Cardiac fibroblast (primary cell): ENCODE measurements at places on chromosomes 2 and 18.

DNA sequence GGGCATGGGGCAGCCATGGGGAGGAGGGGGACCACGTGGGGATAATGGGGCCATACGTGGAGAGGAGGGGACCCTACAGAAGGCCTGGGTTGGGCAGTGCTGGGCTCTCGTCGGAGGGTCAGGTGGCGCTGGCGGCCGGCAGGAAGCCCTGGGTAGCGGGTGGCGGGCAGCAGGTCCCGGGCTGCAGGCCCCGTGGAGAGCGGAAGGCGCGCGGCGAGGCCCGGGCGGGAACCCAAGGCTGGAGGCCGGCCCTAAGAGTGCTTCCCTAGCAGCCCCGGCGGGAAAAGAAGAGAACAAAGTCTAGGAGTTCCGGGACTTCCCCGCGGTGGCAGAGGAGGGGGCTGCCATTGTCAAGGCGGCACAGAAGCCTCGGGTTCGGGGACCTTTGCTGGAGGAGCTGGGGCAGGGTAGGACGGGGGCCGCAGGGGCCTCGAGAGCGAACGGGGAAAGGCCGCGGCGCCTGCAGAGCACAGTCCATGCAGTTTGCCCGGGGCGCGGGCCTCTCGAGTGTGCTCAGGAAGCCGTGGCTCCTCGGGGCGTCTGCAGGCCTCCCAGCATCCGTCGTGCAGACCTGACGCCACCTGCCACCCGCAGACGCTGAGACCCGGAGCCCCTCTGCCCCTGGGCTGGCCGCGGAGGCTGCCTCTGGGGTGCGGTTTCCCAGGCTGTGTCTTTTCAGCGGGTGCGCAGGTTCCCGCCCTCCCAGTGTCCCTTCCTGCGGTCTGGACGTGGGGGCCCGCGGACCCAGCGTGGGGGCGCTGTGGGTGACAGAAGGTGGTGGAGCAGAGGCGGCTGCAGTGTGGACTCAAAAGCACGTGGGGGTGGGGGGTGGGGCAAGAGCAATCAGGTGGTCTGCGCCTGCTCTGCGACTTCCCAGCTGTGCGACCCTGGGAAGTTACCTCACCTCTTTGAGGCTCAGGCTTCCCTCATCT, 19.4 kb upstream of the NCL start:
- peak; percentile 40 for DNase-seq

- no peak for DNase-seq
These were observed 31.2 kb upstream of the TBR1 start for GRCh38 chr2:161384864-161385263.

- DNase-seq = no peak
These were observed 56.7 kb upstream of the RAB6C start for GRCh38 chr2:129922571-129923264.

- DNase-seq = no peak
These were observed 35.8 kb downstream of the RBKS start for GRCh38 chr2:27854229-27854862.

DNA sequence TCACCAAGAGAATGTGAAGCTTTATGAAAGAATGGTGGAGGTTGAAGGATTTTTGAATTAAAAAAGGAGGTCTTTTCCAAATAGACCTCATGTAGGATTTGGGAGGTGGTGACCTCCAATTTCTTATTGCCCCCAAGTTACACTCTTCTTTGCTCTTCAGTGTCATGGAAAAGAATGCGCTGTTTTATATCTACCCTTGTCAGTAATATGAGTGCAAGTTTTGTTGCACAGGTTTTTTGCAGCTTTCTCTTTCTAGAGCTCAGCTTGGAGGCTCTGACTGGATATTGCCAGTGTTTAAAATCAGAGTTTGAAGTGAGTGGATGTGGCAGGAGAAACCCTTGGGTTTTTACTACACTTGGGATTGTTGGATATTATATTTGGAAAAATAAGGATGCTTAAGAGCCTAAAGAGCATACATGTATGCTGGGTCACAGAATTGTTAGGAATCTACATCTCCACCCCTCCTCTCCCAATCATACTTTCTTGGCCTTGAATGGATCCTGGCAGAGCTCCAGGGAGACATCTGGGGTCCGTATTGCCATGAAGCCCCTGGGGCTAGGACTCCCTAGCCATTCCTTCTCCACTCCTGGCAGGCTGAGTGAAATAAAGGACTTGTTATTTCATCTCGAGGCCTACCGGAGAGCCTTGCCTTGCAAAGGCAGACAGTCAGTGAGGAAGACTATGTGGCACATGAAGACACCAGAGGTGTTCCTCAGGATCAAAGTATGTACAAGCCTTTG, 43.8 kb downstream of the APOB start:
- DNase-seq = no peak

- no peak for DNase-seq
These were observed 3.4 kb downstream of the CYP26B1 start for GRCh38 chr2:72144274-72144631.

DNA sequence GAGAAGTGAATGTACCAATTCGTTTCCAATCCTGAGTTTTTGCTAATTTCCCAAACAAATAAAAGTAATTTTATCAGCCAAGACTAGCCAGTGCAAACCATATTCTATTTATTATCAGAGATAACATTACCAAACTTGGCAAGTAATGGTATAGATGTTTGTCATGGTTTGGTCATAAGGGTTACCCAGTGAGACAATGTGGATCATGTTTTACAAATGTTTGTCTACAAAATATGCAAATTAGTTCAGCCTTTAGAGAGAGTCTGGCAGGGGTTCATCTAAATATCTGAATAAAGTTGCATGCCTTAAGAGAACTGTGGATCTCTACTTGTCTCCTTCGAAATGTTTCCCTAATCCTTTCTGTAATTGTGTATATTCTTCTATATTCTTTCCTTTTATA, 152.2 kb downstream of the KCNH7 start:
- DNase-seq = no peak

- DNase-seq = no peak
These were observed at the start of gene FSHR for GRCh38 chr2:49154140-49154539. TSS of gene FSHR (minus strand) at chr2:49154515. CDS start at chr2:49154417, 98 bp downstream.

DNA sequence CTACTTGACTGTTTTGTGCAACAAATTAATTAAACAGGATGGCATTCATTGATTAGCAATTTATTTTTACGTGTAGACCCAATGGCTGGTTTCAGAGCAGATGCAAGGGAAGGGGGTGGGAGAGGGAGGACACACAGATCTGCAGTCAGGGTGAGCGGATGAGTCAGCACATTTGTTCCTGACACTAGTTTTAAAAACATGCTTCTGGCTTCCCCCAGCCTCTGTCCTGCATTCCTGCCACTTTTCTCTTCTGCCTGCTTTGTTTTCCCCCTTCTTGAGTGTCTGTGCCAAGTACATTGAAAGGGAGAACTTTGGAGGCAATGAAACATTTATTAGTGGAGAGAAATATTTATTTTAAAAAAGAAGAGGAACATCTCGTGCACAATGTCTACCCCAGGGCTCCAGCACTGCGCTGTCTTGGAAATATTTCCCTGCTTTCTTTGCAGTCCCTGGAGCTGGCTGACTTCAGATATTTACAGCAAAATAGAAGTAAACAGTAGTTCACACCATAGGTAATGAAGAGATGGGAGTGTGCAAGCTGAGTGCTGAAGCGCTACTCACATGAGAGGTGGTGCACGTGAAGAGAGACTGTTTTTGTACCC, 52.2 kb downstream of the NRP2 start:
- peak; percentile 87 for DNase-seq

DNA sequence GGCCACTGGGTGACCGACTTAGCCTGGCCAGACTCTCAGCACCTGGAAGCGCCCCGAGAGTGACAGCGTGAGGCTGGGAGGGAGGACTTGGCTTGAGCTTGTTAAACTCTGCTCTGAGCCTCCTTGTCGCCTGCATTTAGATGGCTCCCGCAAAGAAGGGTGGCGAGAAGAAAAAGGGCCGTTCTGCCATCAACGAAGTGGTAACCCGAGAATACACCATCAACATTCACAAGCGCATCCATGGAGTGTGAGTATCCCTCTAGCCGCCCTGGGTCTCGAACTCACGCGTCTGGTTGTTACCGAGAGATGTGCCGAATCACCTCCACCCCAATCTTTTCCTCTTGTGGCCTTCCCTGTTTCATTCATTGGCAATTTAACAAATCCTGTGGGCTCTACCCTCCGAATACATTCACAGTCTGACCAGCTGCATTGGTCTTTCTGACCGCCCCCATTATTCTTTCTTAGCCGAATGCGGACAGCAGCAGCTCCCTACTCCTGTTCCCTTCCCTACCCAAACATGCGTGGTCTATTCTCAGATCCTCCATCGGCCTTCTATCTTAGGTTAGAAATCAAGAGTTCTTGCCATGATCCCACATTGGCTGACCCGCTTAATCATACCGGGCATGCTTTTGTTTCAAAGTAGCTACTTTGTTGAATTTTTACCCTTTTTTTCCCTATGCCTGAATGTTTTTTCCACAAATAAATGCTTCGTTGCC, 631 bp downstream of the RPL31 start:
- DNase-seq = peak; percentile 13

GRCh38 chr2:122329278-122329677, 573.8 kb downstream of the TSN start:
- peak; percentile 19 for DNase-seq

- no peak for DNase-seq
These were observed 442.6 kb downstream of the CMPK2 start for GRCh38 chr2:6423157-6423556.

GRCh38 chr18:74278058-74278457, 13.7 kb downstream of the CYB5A start:
- DNase-seq = no peak

DNA sequence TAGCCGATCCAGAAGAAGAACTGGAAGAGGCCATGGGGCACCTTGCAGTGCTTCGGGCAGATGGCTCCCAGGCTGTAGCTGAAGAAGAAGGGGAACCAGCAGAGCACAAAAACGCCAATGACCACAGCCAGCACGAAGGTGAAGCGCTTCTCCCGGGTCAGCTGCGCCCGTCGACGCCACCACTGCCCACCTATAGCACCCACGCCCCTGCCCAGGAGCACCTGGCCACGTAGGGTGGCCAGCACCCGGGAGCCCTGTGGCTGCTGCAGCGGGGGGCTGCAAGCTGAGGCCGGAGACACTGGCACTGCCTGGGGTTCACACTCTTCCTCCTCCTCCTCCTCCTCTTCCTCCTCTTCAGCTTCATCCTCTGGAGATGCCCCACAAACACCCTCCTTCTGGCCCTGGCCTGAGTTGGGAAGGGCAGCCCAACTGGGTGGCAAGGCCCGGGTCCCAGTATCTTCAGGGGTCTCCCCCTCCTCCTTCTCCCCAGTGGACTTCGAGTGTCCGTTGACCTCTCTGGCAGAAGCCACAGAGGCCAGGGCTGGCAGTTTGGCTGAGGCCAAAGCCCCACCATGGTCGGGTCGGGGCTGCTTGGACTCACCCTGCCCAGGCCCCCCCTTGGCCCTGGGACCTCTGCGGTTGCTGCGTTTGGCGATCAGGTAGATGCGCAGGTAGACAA, 1.3 kb downstream of the ADRA2B start:
- DNase-seq = no peak

GRCh38 chr2:197847651-197848401, 43.4 kb downstream of the PLCL1 start:
- DNase-seq = no peak

GRCh38 chr2:9401059-9401547, 22.2 kb downstream of the ITGB1BP1 start:
- DNase-seq = no peak

GRCh38 chr18:44464398-44465180, 216.1 kb upstream of the SETBP1 start:
- no peak for DNase-seq

GRCh38 chr2:35591886-35592285, 763.7 kb upstream of the CRIM1 start:
- no peak for DNase-seq
